Nucleus accumbens (tissue), 56 donors: ENCODE measurements at places on chromosomes 6 and 20.

DNA sequence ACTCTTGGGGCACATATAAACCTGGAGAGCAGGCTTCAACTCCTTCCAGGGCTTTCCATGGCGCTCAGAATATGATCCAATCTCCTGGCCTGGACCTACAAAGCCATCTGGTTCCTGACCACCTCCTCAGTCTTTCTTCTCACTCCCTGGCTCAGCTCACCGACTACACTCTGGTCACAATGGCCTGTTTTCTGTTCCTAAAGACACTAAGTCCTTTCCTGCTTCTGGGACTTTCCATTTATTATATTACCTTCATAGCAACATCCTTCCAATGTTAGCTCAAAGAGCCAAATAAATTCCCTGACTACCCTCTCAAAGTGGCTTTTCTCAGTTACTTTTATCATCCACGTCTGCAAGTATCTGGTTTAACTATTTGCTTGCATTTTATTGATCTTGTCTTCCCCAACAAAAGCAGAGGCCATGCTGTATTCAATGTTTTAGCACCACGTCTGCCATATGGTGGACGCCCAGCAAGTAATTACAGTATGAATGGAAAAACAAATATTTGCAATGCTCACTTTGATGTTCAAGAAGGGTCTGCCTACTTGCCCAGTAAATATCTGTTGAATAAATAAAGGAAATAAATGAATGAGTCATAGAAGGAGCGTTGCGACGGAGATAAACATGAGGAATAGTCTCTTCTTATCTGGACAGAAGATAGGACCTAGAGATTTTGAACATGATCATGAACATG, 328.4 kb downstream of the ESR1 start:
- DNase-seq, result no peak

GRCh38 chr6:160129881-160130615, 8.4 kb downstream of the SLC22A1 start:
- DNase-seq, result no peak

DNA sequence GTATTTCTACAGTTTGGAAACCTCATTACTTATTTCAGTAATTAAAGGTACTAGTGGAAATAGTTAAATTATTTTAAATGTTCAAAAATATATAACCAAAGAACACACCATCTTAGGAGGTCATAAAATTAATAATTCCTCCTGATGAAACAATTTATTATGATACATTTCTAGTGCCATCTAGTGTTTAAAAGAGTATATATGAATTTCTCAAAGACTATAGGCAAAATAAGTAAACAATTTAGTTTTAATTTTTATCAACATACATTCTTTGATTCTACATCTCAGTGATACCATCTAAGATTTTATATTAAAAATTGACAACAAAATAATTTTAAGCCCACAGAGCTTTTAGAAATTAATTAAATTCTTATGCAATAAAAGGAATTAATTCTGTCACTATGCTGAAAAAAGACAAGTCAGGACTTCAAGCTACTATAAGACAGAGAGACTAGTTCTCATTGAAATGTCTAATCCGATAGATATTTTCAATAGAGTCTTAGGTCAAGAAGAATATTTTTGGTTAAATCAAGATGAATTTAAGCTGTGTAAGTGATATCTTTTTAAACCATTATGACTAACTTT, 107.8 kb upstream of the RNF217 start:
- DNase-seq, result no peak

- no peak for DNase-seq
Observed at GRCh38 chr20:60326821-60327220, 368.6 kb downstream of the CDH26 start.

GRCh38 chr20:18857640-18858039, 44.1 kb downstream of the SCP2D1 start:
- no peak for DNase-seq

- no peak for DNase-seq
Observed at GRCh38 chr6:40500227-40500626, 86.9 kb downstream of the LRFN2 start.

- no peak for DNase-seq
Observed at GRCh38 chr6:13256266-13257001, 71.9 kb downstream of the TBC1D7 start.

GRCh38 chr20:9021699-9022098, 47.2 kb upstream of the PLCB4 start:
- no peak for DNase-seq

DNA sequence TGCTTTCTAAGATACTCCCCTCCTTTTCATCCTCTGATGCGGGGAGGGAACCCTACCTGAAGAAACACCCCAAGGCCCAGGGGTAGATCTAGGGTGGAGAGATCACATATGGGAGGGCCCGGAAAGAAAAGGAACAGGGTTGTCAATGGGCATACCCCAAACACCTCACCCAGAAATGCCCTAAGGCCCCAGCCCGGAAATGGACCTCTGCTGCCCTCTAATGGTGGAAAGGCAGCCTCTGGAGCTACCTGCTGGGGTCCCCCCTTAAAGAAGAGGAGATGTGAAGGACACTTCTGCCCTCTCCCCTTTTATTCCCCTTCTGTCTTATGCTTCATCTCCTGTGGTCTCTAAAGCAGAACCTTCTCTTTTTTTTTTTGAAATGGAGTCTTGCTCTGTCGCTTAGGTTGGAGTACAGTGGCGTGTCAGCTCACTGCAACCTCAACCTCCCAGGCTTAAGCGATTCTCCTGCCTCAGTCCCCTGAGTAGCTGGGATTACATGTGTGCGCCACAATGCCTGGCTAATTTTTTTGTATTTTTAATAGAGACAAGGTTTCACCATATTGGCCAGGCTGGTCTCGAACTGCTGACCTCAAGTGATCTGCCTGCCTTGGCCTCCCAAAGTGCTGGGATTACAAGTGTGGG, 458 bp upstream of the ARMC12 start:
- peak; percentile 70 for DNase-seq

DNA sequence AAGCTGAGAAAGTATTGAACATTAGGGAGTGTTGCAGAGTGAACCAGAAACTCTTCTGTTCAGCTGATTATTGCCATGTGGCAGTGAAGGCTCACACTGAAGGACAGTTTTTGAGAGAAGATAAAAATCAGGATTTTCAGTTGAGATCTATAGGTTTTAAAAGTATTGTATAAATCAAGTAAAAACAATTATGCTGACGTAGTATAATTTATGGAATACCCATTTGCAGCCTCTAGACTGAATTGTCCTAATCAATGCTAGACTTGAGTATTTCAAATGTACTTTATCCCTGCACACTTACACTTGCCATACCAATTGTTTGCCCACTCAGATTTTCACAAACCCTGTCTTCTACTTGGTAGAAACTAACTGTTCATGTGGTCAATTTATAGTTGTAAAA, 245.8 kb downstream of the FRK start:
- no peak for DNase-seq

DNA sequence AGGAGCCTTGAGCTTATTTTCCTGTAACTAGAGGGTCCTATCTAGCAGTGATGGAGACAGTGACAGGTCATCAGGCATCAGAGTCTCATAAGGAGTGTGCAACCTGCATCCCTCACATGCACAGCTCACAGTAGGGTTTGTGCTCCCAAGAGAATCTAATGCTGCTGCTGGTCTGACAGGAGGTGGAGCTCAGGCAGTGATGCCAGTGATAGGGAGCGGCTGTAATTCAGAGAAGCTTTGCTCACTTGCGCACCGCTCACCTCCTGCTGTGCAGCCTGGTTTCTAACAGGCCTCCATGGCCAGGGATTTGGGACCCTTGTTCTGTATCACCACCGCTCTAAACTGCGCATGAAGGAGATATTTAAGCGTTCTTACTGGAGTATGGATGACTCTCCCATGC, 5.3 kb downstream of the KIF25 start:
- DNase-seq, result no peak

GRCh38 chr6:170572704-170573466, 11.6 kb downstream of the PDCD2 start:
- DNase-seq, result no peak

GRCh38 chr6:167698540-167698939, 128.2 kb upstream of the AFDN start:
- DNase-seq, result no peak

DNA sequence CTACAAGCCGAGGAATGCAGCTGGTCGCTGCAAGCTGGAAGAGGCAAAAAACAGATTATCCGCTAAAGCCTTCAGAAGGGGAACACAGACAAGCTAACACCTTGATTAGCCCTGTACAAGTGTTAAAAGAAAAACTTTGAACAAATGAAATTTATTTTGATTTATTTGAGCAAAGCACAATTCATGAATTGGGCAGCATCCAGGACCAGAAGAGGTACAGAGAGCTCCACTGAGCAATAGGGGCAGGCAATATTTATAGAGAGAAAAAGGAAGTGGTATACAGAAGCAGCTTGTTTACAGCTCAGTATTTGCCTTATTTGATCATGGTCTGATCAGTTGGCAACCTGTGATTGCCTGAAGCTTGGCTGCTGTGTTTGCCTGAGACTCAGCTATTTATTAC, 17.6 kb downstream of the HLA-DOB start:
- no peak for DNase-seq

DNA sequence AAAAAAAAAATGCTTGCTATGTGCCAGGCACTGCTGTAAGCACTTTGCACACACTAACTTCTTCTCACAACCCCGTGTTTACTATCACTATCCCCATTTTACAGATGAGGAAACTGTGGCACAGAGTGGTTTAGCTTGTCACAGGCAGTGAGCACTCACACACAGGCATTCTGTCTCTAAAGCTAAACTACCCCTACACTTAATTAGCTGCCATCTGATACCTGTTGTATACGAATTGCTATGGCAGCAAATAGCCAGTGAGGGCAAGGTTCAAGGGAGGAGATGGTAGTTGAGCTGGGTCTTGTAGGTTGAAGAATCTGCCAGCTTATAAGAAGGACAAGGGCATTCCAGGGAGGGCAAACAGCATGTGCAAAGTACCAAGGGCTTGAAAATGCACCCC, 5.2 kb downstream of the TNNC2 start:
- no peak for DNase-seq

DNA sequence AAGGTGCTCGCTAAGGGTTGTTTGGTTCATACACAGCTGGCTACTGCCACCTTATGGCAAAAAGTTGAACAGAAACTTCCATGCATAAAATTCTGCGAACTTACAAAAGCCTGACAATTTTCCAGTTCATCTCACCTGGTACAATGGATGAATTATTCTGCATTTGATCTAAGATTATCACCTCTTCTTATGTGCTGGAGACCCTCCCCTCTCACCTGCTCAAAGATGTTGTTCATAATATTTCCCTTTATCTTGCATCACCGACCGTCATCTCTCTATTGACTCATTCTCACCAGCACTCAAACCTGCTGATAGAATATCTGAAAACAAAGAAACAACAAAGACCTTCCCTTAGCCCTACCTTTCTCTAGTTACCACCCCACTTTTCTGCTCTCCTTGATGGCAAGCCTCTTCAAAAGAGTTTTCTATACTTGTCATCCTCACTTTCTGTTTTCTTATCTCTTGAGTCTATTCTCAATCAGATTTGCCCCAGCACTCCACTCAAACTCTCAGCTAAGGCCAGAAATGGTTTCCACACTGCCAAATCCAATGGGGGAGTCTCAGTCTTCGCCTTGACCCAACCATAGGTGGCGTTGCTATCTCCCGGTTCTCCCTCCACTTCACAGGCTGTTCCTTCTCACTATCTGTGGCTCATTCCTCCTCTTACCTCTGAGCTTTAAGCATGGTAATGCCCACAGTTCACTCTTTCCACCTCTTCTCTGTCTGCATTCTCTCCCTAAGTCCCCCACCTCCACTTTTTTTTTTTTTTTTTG, 25.8 kb downstream of the SNRNP48 start:
- DNase-seq, result no peak

DNA sequence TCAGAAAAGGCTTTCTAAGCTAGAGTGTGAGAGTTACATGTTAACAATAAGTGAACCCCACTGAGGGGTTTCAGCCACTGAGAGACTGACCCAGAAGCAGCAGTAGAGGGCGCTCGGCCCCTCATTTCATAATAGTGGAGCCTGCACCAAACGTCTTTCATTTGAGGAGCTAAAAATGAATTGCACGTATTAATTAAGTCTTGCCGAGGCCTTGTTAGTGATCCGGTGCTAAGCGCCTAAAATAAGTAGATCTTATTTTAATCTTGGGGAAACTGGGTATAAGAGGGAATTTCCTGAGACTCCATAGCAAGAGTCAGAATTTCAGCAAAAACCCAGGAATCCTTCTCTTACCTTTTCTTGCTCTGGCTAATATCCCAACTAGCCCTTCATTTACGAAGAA, 209.7 kb downstream of the FARS2 start:
- DNase-seq, result no peak

DNA sequence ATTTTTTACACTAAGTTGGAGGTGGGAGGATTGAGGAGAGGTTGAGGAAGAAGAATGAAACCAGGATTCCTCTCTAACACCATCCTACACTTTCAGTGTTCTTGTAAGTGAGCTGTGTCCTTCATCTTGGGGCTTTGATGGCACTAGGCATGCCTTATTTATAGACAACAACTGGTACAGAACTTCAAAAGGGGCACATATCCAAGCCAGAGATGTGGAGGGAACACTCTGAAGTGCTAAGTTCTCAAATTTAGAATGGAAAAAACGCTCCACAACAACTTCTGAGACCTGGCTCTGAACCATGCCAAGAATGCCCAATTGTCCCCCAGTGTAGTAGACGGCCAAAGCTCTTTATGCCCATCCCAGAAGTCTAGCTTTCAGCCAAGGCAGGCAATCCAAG, 16.2 kb upstream of the PKHD1 start:
- DNase-seq, result no peak

- peak; percentile 20 for DNase-seq
Observed at GRCh38 chr20:48697845-48698491, 129.8 kb downstream of the PREX1 start.

DNA sequence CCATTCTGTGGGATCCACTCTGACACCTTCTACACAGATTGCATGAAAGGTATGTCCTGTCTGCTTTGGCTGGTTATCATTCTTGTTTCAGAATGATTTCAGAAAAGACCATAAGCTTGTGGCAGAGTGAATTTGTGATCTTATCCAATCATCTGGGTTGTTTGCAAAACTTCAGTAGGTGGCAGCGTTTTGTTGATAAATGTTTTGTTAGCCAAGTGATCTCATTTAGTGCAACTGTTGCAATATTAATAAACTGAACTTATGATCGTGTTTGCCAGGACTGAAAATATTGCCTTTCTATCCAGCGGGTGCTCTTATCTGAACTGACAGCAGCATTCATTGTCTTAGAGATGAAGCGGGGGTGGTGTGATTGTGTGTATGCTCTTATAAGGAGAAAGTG, 613.2 kb upstream of the NOX3 start:
- DNase-seq, result no peak

DNA sequence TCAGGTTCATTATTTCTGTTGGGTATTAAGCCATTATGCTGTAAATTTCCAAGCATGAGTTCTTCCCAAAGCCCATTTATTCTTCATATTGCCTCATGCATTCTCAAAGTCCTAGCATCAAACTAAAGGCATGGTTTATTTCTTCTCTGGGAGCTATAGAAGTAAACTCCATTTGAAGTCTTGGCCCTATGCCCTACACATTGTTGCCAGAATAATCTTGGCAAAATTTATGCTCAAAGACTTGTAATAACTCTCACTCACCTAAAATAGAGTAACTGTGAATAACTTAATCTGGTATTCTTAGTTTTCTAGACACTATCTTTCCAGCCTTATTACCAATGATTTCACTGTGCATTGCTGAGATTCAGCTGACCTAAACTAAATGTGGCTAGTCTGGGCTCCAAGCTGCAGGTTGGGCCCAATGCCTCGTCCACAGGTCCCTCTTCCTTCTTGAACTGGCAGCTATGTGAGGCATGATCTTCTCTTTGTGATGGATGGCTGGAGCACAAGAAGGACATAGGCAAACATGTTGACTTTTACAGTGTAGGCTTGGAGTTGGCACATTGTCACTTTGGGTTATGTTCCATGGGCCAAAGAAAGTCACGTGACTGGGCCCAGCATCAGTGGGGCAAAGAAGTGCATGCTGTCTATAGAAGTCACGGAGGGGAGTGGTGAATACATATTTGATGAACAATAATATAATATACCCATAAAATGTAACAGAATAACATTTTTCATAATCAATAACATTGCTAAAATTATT, 39.1 kb upstream of the ANKEF1 start:
- DNase-seq, result no peak
